ENCODE measurements at places on chromosomes 4 and X.

DNA sequence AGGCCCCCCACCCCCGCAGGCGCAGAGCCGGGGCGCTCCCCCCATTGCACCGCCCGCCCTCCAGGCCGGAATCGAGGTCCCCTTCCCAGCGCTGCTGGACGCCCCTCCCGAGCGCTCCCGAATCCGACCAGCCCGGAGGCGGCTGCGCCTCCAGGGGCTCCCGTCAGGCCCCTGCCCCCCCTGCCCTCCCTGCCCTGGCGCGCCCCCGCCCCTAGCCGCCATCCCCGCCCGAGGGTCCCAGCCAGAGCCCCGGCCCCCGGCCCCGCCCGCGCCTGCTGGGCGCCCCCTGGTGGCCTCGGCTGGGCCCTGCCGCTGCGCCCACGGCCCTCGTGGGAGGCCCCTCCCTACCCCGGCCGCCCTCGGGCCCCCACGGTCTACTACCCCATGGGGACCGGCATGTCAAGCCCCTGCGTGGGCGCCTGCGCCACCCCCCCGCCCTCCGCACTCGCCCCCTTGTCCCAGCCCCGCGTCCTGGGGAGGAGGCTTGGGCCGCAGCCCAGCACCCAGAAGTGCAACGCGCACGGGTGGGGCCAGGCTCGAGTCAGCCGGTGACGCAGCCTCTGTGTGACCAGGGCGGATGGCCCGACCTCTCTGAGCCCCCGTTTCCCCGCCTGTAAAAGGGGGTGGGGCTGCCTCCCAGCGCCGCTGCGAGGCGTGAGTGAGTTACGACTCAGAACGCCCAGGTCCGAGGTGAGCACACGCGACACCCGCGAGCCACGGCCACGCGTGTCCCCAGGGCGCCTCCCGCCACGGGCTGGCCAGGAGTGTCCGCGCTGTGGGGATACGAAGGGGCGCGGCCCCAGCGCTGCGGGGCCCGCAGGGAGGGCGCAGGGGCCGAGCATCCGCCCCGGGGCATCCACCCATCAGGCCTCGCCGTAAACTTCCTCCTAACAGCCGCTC lies 104.9 kb downstream of the FAM53A start:
- DNase-seq = no peak

- no peak for DNase-seq
These were observed 82.4 kb downstream of the HTRA3 start for GRCh38 chr4:8351931-8352367.

DNA sequence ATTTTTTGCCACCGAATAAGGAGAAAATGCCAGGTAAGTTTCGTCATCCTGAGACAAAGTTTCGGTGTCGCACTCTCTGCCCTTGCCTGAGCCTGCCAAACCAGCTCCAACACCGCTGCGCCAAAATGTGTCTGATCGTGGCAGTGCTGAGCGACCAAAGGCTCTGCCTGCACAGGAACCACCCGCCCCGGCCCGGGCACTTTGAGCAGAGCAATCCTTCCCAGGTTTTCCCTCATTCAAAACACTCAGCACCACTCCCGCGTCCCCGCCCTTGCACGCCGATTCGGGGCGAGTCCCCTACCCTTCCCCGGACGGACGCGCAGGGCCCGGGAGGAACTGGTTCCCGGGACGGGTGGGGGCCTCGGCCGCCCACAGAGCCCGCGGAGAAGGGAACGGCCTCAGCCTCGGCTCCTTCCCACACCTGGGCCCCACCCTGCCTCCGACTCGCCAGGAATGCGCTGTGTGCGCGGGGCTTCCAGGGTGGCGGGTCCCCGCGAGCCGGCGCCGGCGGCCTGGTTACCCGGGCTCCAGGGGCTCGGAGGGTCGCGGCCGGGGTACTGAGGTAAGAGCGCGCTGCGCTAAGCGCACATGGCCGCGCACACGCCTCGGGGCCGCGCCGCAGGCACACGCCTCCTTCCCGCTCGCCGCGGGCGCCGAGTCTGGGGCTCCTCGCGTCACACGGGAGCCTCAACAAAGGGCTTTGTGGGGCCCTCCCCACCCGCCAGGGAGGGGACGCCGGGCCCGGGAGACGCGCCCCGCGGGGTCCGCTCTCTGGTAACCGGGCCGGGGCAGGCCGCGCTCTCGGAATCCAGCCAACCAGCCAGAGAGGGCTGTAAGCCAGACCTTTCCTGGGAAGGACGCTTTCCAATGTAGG lies at the start of gene C4orf36:
Gene C4orf36 (minus strand): TSS at position 661 of the 874 bp plus-strand sequence. CDS start 902 bp downstream, outside the sequence.
- DNase-seq = peak; percentile 49

DNA sequence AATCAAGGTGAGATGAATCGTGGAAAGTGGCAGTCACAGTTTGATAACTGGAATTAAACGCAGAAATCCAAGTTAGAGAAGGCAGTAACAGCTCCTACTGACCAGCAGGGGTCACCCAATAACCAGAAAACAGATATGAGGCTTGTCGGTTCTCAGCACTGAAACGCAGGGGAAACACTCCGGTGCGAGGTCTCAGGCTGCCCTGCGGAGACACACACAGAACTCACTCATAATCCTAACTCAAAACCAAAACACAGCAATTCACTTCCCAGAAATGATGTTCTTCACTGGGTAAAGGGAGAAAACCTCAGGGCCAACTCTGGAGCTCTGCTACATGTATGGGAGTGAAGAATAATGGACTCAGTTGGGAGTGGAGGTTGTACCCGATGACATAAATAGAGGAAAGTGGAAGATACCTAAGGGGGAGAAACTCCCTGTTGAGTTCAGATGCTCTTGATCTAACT lies 384.4 kb downstream of the RAPGEF2 start:
- DNase-seq = peak; percentile 73

DNA sequence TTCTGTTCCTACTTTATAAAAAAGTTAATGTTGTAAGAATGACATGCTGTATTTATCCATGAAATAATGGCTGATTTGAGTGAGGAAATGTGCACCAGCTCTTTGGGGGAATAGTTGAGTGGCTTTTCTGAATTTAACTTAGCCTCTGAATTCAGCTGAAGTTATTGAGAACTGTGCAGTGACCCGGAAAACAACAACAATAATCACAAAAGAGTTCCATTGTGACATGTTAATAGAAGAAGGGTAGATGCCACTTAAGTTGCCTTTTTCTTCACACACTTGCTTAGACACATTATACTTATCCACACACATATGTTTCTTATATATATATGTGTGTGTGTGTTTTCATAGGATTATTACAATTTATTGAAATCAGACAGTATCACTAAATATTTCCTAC lies 301.2 kb downstream of the BMPR1B start:
- DNase-seq = no peak

- no peak for DNase-seq
These were observed 317.5 kb downstream of the RAPGEF2 start for GRCh38 chr4:159420162-159421057.

- no peak for DNase-seq
These were observed 364.6 kb upstream of the FAT1 start for GRCh38 chr4:187088070-187088799.

- no peak for DNase-seq
These were observed 102.6 kb downstream of the MMRN1 start for GRCh38 chr4:89997171-89997704.

DNA sequence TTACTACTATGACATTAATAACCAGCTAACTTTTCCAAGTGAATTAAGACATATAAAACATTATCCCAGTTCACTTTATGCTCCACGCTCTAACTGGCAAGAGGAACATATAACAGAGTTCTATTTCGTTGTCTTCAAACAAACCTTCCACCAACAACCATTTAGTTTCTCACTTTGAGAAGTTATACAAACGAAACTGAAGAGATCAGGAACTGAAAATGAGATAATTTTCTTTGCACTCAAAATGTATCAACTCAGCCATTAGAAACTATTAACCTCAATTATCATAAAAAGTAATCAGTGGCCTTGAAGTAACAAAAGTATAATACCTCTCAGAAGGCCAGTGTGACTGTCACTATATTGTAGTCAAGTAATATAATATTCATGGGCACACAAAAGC lies 70.1 kb downstream of the CHM start:
- DNase-seq = no peak

- DNase-seq = peak; percentile 92
These were observed 28.9 kb upstream of the MTMR1 start for GRCh38 chrX:150664290-150664689.

GRCh38 chr4:46249516-46249915 lies 125.7 kb upstream of the GABRG1 start:
- no peak for DNase-seq

DNA sequence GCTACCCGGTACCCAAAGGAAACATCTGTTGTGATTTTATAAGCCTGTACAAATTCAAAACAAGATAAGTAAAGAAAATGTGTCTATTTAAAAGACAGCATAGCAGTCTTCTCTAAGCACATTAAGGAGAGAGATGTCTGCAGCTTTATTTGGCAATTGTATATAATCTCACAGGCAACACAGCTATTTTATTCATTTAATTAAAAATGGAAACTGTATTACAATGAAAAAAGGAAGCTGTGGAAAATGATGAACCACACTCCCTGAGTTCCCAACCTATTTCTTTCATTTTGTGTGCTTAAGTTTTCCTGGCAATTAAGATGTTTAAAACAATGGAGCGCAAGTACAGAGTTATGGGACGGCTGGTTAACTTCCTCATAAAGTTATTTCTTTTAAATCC lies 78.4 kb downstream of the CBLL2 start:
- DNase-seq = no peak

DNA sequence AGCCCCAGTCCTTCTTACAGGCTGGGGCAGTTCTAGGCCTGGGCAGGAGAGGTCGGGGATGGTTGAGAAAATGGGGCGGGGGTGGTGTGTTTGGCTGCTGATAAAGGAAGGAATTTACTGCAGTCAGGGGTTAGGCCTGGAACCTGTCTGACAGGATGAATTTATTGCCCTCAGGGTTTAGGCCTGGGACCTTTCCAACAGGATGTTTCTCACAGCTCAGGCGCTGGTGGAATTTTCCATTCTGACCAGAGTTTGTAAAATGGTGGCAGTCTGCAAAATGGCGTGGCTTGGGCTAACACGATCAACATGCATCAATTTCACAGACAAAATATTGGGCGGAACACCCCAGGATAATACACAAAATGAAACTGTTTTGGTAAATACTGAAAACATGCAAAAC lies 83.5 kb upstream of the SPIN4 start:
- DNase-seq = no peak

GRCh38 chr4:70816894-70817293 lies 22.8 kb downstream of the GRSF1 start:
- DNase-seq = no peak

GRCh38 chrX:92224406-92224805 lies 445.2 kb downstream of the PCDH11X start:
- DNase-seq = no peak

GRCh38 chr4:7167706-7168105 lies 24.6 kb upstream of the SORCS2 start:
- no peak for DNase-seq

- DNase-seq = no peak
These were observed 123.9 kb upstream of the CBR4 start for GRCh38 chr4:169133932-169134331.

- no peak for DNase-seq
These were observed 74.4 kb upstream of the NAP1L2 start for GRCh38 chrX:73289039-73289438.

DNA sequence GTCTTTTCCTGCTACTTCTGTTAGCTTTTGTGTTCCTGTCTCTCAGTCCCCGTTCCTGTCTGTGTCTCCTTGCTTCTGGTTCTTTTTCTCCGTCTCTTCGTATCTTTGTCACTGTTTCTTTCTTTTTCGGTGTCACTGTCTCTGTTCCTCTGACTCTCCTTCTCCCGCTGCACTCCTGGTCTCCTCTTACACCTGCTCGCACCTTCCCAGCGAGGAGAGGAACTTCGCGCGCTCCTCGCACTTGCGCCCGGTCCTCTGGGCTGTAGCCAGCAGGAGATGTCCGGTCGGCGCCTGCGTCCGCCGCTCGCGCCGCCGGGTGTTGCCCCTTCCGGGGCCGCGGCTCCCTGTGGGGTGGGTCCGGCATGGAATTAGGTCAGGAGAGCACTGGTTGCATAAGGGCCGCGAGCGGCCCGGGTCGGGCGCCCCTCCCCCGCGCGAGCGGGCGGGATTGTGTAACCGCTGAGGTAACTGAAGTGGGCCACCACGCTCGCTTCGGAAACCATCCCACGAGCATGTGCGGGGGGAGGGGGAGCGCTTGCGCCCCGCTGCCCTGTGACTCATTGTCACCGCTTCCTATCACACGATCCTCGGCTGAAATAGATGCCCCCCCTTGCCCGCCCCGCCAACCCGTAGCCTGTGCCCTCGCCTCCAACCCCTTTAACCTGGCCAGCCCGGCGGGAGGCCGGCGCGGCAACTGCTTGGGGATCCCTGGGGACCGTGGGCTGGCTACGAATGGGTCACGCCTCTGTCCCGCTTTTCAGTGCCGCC lies 1.6 kb downstream of the LONRF3 start:
- peak; percentile 20 for DNase-seq

GRCh38 chr4:120001850-120002249 lies 64.8 kb downstream of the MAD2L1 start:
- no peak for DNase-seq

DNA sequence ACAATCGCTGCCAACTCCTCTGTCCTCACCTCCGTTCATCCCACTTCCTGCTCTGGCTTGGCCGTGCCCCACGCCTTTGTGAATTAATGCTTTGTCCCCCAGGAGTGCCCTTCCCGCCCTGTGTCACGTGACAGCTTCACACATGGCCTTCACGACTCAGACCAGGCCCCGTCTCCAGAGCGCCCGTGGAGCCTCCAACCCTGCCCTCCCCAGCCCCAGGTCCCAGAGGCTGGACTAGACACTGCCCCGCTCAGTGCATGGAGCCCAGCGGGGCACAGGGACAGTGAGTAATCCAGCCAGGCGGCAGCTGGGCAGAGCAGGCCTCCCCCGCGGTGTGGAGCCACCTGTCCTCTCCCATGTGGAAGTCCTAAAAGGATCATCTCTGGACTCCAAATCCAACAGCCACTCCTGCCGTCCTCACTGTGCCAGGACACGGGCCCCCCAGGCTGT lies 7.4 kb downstream of the ADRA2C start:
- no peak for DNase-seq

DNA sequence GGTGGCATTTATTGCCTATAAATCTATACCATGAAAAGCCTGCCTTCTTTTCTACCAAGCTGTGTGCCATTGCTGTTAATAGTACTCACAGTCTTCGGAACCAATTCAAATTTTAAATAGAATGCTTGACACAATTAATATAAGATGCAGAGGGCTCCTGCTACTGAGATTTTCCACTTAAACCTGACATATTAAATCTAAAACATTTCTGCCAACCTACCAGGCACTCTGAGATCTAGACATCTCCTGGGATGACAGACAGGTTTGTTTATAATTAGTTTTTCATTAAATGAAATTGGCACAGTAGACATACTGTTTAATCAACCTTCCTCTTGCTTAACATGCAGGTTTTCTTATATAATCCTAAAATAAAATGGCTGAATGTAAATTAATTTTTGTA lies 117.3 kb upstream of the CBR4 start:
- no peak for DNase-seq
